B cell (primary cell): ENCODE measurements at places on chromosomes 7 and 10. TPM values are rescaled to one million over a fixed set of nuclear protein-coding genes. Genes with fewer than 3 reads are reported as not detected.

- no peak for DNase-seq
Observed at GRCh38 chr10:31819391-31819820, 109.2 kb downstream of the ARHGAP12 start.

DNA sequence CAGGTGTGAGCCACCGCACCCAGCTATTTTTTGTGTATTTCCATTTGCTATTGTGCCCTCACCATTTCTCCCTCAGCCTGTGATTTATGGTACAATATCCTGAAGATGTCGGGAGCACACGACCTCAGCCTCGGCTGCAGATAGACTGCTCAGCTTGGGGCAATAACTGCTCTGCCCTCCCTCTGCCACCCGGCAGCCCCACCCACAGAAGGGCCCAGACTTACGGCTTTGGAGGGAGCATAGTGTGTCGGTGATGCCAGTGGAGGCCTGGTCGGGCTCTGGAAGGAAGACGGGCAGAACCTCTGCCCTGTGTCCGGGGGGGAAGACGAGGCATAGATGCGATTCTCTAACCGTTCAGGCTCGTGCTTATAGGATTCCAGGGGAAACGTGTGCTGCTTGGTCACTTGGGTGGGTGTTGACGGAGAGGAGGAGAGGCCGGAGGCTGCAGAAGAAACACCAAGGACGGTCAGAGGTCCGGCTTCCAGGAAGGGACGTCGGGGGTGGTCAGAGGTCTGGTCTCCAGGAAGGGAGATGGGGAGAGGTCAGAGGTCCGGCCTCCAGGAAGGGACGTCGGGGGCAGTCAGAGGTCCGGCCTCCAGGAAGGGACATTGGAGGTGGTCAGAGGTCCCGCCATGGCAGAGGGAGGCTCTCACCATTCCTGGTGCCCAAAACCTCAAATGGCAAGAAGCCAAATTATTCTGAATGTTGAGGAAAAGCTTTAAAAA is 155.7 kb upstream of the RHEB start:
- DNase-seq = no peak

Gene LRIT1
- not detected in 2 replicates for total RNA-seq

GRCh38 chr10:122287570-122287969 is 16.5 kb downstream of the BTBD16 start:
- no peak for DNase-seq

DNA sequence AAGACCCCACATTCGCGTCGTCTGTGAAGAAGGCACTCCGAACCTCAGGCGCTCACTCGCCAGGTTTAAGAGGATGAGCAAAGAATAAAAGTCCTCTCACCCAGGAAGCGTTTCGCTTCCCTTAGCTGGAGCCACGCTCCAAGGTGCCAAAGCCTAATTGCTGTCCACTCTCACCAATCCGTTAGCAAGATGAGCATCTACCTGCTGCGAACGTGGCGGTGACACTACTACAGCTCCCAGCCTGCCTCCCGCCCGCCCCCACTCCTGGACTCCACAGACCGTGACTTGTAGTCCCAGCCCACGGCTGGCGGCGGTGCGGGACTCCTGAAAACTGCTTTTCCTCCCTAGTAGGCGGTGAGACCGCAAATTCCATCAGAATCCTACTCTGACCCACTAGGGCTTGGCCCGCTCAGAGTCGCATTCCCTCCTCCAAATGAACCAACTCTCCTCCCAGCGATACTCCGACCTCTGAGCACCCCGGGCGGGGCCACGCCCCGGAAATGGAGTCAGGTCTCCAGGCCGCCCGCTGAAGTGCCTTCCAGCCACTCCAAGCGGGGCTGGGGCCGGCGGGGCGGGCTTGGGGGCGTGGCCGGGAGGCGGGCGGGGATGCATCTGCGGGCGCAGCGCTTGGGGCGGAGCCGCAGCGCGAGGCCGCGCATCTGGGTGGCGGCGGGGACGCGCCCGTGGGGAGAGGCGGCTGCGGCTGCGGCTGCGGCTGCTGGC is 521 bp upstream of the PTPN12 start:
- DNase-seq = peak; percentile 96

Gene CPEB3
- 5.0 and 6.7 TPM in 2 replicates for total RNA-seq

DNA sequence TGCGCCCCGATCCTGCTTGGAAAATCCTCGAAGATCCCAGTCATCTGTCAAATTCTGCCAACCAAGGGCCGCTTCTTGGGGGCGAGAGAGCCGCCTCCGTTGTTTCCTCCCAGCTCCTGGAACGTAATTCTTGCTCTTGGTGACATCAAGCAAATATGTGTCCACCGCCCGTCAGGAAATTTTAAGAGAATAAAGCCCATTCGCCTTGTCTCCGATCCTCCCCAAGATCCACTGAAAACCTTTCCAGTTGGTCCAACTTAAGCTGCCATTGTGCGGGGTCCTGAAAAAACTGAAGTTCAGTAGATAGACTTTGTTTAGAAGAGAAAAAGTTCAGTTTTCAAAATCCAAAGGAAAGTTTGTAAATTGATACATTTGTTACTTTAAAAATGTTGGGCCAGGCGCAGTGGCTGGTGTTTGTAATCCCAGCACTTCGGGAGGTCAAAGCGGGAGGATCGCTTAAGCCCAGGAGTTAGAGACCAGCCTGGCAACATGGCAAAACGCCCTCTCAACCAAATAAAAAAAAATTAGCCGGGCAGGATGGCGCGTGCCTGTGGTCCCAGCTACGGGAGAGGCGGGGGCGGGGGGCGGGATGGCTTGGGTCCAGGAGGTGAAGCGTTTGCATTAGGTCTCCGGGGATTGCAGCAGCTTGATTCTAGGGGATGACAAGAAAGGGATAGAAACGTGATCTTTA is 1.0 kb upstream of the ZNF800 start:
- DNase-seq = no peak

Gene TMEM213
- total RNA-seq = not detected in 2 replicates

GRCh38 chr10:63887023-63887589 is 365.9 kb downstream of the REEP3 start:
- no peak for DNase-seq

DNA sequence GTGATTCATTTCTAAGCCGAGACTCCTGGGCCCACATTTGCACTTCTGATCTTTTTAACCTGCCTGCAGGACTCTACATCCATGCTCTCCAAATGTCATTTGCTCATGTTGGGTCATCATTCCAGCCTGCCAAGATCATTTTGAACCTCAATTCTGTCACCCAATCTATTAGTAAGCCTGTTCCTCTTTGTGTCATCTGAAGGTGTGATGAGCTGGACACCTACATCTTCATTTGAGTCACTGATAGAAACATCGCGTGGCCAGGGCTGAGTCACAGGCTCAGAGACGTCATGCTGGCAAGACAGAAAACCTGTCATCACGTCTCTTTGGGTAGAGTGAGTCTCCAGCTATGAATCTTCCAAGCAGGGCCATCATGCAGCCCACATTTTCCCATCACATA is 65.3 kb upstream of the SLF2 start:
- DNase-seq = no peak

DNA sequence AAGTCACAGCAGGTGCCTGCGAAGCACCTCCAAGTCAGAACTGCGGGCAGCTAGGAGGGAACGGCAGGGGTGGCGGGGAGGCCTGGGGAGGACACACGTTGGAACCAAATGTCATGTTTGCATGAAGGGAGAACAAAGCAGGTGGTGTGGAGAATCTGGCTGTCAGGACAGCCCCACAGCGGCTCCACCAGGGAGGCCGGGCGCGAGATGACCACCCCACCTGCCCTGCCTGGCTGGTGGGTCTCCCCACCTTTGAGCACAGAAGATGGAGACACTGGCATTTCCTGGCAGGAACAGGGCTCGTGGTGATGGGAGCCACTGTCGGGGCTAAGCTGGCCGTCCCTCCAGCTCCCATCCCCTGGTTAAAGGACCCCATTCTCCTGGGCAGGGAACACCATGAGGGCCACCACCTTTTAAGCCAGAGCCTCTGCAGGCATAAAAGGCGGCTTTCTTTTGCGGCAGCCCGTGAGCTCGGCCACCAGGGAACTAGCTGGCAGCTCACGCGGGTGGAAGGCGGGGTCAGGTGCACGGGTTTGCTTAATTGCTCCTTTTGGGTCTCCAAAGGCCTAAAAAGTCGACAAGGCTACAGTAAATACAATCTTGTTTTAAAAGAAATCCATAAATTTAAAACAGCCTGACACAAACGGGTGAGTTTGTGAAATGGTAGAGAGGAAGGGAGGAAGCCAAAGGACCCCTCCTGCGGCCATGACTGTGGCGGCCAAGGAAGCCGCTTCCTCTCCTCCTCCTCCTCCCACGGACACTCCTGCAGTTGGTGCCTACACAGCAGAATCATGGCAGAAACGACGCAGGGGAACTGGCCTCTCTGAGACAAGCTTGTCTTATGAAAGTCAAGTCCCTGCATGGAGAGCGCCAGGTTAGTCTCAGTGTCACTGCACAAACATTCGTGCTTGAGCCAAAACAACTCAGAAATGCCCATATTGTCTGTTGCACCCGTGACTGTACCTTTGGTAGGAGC is 213.8 kb downstream of the DNAJB6 start:
- no peak for DNase-seq

Gene ANKRD7
- 0.61 TPM in 1 of 2 replicates, not detected in the other for total RNA-seq

Gene MSS51
- total RNA-seq = 6.3 and 6.4 TPM in 2 replicates

GRCh38 chr7:146175716-146176115 is 59.1 kb downstream of the CNTNAP2 start:
- no peak for DNase-seq

Gene RPEL1
- total RNA-seq = not detected in 2 replicates
